ENCODE measurements at places on chromosomes 6 and 20.

GRCh38 chr6:134402372-134402984 is 84.6 kb upstream of the SGK1 start:
- DNase-seq, result peak; percentile 38

- DNase-seq, result no peak
These were observed 104.9 kb downstream of the TCP11 start for GRCh38 chr6:35036059-35036827.

DNA sequence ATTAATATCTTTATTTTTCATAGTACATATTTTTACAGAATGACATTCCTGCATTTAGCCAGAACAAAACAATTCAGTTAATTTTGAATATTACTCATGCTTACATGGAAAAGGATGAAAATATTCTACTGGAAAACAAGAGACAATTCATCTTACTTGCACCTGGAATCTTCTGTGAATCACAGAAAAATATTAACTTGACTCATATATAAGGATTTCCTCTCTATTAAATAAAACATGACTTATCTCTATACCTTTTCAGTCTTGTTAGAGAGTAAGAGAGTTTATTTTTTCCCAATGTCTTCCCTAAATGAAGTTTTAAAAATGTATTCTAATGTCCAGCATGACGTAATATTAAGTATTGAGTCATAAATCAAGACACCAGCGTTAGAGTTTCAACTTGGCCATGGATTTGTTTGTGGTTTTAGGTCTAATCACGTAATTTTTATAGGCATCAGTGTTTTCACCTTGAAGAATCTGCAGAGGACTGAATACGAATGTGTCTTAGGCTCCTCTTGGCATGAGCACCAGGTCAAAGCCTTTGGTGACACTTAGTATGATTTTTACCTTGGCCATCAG is 445.1 kb upstream of the JAG1 start:
- no peak for DNase-seq

DNA sequence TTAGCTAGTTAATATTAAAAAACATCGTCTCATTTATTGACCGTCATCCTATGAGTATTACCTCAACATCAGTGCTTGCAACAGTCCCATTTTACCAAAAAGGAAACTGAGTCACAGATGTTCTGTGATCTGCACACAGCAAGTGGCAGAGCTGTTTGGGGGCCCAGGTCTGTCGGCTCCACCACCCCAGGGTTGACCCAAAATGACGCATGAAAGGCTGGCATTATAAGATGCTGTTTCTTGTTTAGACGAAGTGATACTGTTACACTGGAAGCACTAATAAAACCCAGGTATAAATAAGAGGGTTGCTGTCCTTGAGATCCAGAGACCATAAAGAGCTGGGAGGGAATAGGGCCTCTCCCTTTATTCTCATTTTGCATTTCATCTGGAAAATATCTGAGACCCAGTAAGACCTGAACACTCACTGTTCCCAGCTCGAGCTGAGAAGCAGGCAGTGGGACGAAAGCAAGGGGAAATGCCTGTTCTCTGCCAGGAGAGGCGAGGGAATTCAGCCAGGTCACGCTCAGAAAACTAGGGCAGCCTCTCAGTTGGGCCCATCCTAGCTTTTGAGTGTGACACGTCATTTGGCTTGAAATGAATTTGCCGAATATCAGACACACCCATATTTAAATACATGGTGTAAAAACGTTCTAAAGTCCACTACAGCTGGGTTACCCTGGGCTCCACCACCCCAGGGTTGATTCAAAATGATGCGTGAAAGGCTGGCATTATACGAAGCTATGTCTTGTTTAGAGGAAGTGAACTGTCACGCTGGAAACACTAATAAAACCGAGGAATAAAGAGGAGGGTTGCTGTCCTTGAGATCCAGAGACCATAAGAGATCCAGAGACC is 1.4 kb upstream of the MICAL1 start:
- DNase-seq, result no peak

DNA sequence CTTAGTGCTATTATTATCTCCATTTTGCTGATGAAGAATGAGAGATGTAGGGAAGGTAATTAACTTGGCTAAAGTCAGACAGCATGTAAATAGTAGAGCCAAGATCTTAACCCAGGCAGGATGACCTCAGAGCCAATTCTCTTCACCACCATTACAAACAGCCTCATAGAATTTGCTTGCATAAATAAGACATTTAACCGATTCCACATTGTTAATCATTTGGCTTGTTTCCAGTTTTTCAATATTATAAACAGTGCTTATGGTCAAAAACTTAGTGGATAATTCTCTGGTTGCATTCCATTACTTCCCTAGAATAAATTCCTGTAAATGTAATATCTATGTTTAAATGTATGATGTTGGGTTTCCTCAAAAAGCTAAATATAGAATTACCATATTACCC is 19.1 kb upstream of the PRDM1 start:
- no peak for DNase-seq

GRCh38 chr20:22861990-22862389 is 173.1 kb upstream of the SSTR4 start:
- DNase-seq, result no peak

- DNase-seq, result no peak
These were observed 174.8 kb downstream of the IBTK start for GRCh38 chr6:82072751-82073150.

- DNase-seq, result no peak
These were observed 92.7 kb upstream of the SIRPA start for GRCh38 chr20:1802385-1803060.
